ENCODE measurements at places on chromosomes 3 and 15.

DNA sequence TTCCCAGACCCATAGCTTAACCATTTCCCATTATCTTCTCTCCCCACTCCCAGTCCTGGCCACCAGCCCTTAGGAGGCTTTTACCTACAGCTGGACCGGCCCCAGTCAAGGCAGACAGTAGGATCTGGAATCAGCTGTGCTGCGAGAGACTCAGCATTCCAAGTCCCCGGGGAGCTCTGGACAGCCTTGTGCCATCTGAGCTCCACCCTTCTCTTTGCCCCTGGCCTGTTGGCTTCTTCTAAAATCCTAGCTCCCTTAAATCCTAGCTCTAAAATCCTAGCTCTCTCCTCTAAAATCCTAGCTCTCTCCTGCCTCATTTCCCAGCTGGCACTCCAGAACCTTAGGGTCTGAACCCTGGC, 21.3 kb downstream of the MEGF11 start:
- no peak for DNase-seq

GRCh38 chr15:43943511-43943910, 116.7 kb downstream of the WDR76 start:
- DNase-seq, result peak; percentile 32

- DNase-seq, result no peak
Measured at GRCh38 chr3:71582036-71582611, 1.4 kb downstream of the FOXP1 start.

GRCh38 chr15:45660231-45660979, 25.6 kb downstream of the SQOR start:
- DNase-seq, result no peak

GRCh38 chr3:111277226-111277625, 205.6 kb downstream of the NECTIN3 start:
- peak; percentile 33 for DNase-seq

- DNase-seq, result no peak
Measured at GRCh38 chr15:91017716-91018115, 4.7 kb downstream of the VPS33B start.

GRCh38 chr15:35885870-35886269, 339.9 kb upstream of the DPH6 start:
- no peak for DNase-seq

GRCh38 chr3:174482541-174482940, 376.6 kb upstream of the NAALADL2 start:
- DNase-seq, result no peak

DNA sequence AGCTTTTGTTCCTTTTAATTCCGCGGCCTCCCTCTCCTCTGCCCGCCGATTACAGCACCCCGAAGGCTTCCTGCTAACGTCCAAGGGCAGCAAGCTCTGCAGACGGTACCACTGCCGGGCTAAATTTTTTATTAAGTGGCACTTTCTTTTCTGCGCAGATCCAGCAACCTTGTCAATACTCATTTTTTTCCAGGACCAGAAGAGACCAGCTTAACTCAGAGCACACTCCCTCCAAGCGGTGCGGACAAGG, 542 bp upstream of the MEIS2 start:
- DNase-seq, result no peak

DNA sequence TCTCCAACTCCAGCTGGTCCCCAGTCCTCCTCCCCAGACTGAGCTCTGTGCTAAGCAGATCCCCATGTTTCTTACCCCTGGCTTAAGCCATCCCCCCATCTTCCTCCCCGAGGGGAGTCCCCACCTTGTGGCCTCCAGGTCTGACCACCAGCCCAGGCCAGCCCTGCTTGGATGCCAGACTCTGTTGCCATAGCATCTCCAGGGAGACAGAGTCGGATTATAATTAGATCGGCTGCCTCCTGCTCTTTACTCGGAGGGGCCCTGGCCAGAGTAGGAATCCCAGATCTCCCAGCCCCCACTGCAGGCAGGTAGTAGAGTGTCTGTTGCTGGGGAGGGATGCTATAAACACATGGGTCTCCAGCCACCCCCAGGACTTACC, 2.4 kb downstream of the KLHDC8B start:
- DNase-seq, result no peak

- no peak for DNase-seq
Measured at GRCh38 chr15:25022233-25022632, 67.4 kb downstream of the SNRPN start.

Measured in stromal cell of bone marrow (primary cell).